ENCODE measurements at places on chromosomes 4 and X.

DNA sequence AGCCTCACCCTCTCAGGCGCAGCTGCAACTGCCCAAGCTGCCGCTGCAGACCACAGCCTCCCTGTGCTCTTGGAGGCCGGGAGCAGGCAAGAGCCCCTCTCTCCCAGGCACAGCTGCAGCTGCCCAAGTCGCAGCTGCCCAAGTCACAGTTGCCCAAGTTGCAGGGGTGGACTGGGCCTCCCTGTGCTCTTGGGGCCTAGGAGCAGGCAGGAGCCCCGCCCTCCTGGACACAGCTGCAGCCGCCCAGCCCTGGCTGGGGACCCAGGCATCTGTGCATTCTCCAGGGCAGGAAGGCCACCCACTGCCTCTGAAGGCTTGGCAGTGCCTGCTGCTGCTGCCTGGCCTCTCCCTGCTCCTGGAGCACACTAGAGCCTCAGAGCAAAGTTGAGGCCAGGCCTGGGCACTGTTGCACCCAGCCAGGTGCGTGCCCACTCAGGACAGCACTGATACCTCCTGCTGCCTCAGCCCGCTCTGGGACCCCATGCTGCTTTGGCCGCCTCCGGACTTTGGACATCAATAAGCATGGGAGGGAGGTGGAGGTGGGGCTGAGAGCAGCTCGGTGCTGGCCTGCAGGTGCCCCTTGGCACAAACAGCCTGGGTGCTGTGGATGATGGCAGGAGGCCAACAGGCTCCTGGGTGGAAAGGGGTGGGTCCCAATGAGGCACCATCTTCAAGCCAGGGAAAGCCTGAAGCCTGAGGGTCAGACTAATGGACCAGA lies 247.5 kb downstream of the PDGFC start:
- ATAC-seq = no peak

DNA sequence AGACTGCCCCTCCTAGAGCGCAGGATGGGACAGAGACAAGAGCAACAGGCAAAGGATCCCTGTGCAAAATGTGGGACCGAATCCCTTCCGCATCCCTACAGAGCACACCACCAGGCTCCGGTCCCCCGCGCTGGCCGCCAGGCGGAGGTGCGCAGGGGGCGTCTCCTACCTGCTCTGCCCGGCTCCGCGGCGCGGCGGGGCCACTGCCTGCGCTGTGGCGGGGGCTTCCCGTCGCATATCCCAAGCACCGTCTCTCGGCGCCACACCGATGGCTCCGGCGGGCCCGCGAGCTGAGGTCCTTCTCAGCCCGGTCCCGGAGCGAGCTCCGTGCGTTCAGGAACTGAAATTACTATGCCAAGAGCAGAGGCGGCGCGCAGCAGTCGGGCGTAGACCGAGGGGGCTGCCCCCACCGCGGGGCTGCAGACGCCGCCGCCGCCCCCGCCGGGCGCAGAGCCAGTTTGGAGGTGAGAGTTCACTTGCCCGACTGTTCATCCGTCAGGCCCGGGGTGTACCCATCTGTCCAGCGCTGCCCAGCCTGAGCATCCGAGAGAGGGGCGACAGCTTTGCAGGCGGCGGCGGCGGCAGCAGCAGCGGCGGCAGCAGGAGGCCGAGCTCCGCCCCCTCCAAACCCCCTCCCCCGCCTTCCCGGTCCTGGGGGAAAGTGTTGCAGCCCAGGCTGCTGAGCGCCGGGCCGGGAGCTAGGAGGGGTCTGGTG lies at the start of gene GPRIN3:
GPRIN3 (minus strand) TSS at position 355 of the 715 bp plus-strand sequence. CDS start 57,690 bp downstream, outside the sequence.
- peak; percentile 64 for ATAC-seq

DNA sequence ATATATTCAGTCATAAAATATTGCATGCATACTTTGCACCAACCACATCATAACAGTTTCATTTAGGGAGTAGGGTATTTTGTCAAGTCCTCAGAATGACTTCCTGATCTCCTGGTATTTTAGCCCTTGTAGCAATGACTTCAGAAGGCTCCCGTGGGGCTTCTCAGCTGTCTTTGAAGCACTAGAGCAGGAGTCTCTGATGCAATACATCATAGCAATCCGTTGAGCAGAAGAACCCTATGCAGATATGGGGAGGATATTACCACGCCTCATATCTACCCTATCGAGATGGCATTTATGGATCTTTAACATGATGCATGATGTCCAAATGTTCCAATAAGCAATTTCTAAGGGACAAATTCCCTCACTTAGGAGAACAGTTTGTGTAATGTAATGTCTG lies 373.7 kb upstream of the FTHL17 start:
- ATAC-seq = no peak

DNA sequence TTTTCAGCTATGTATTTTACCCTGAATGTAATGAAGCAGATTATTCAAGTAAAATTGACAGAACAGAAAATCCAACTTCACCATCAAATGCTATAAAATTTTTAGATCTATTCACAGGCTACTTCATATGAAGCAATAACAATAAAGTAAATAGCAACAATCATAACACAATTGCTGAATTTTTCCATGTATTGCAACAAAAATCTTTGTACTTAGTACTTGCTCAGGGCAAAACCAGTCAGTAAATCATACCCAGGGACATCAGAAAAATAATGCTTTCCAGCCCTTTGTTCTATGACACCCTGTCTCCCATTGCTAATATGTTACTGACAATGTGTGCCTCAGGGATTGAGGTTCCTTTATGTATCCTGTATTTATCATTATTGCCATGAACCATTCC lies 15.5 kb downstream of the TNIP3 start:
- ATAC-seq = no peak

Measured in activated T-helper 17 cell treated with anti-CD3 and anti-CD28 coated beads, Interleukin-2, amount 50 U/mL, for 72 hours (primary cell).